EL (cell line): ENCODE measurements at places on chromosomes 5 and 9.

- no peak for DNase-seq
Measured at GRCh38 chr5:32475334-32476097, 31.0 kb upstream of the ZFR start.

DNA sequence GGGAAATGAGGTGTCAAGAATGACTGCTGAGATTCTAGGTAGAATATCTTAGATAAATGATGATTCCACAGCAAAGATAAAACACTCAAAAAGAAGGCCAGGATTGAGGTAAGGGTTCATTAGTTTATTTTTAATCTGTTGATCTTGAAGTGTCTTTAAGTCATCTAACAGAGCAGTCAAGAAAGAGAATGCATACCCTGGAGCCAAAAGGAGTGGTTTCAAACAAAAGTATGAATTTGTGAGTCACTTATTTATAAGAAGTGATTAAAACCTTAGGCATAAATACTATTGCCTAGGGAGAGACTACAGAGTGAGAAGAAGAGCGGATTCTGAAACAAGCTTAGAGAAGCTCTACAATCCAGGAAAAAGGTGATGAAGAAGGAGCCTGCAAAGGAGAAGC, 541.0 kb downstream of the DTWD2 start:
- peak; percentile 12 for DNase-seq

DNA sequence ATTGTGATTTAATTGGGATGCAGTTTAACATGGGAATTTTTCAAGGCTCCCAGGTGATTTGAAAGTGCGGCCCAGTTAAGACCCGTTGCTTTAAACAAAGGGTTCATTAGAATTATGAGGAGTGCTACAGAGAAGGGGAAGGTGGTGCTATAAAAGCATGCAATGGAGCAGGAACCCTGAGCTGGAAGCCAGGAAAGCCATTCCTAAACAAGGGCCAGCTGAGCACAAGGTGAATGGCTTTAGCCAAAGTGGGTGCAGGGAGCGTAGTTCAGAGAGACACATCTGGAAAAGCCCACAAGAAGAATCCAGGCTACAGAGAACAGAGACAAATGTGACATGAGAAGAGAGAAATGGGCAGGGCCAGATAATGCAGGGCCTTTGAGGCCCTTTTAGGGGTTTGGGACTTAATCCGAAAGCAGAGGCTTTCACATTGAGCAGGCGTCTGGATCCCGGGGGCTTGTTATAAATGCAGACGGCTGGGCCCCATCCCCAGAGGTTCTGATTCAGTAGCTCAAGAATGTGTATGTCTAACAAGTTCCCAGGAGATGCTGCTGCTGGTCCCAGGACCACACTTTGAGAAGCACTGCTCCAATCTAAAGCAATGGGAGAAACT, 138.1 kb upstream of the WWC1 start:
- DNase-seq, result no peak

- DNase-seq, result no peak
Measured at GRCh38 chr5:113000466-113000865, 23.9 kb downstream of the DCP2 start.

GRCh38 chr5:53206562-53206961, 97.0 kb upstream of the MOCS2 start:
- no peak for DNase-seq

GRCh38 chr5:6745706-6746222, 32.5 kb downstream of the TENT4A start:
- peak; percentile 55 for DNase-seq

DNA sequence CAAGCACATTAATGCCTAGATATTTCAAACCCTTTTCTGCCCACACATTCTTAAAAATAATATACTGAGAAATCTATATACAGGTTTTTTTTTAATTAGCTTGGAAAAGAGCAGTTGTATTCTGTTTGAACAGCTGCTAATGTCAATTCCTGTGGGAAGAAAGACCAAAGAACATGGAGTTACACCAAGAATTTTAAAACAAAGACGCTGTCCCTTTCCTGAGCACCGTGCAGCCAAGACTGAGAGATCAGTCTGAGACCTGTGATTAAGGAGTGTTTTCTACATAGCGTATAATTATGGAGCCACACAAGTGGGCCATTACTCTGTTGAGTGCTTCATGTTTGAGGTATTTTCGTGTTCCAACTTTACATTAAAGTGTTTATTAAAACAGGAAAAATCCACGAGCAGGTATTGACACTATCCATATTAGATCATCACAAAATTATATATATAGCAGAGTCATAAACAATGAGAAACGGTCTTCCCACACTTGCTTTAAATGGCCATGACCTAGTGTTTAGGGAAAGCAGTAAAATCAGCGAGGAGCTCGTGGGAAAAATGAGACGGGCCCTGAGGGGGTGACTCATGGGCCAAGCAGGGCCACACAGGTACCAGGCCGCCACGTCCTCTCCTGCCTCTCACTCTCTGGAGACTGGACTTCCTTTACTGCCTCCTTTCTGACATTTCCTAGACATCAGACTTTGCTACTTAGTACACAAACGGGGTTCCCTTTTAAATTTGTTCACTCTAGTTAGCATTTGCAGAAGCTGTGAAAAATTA, 153.1 kb upstream of the OTULINL start:
- DNase-seq, result peak; percentile 63

DNA sequence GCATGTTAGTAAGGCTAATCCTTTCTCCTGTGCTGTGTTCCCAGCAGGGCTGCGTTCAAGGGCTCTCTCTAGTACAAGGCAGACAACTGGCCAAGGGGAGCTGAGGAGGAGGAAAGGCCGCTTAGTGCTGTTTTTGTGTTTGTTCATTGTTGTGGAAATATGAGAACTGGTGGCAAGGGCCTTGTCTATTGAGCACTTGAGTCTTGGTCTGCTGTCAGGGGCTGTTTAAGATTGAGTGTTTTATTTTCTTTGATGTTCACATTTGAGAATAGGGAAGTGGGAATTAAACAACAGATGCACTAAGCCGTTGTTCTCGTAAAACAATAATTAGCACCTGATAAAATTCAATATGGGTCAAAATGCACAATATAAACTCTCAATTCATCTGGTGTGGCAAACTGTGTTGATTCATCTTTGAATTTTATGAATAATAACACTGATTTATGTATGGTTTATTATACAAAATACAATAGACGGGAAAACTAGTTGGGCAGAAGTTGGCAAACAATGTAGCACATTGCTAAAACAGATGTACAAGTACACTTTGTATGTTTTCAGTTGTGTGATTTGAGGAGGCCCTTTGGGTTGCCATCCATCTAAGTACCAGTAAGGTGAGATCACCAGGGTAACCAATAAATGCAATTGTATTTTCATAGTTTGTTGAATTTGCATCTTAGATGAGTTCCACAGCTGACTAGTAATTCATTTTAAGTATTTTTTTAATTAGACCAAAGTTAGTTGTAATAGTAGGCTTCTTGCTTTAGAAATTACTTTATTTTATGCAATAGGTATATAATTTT, 97.6 kb upstream of the GRHPR start:
- no peak for DNase-seq

- DNase-seq, result no peak
Measured at GRCh38 chr9:130608554-130609134, 29.3 kb downstream of the FUBP3 start.

- DNase-seq, result no peak
Measured at GRCh38 chr9:70079417-70080037, 35.9 kb downstream of the MAMDC2 start.

DNA sequence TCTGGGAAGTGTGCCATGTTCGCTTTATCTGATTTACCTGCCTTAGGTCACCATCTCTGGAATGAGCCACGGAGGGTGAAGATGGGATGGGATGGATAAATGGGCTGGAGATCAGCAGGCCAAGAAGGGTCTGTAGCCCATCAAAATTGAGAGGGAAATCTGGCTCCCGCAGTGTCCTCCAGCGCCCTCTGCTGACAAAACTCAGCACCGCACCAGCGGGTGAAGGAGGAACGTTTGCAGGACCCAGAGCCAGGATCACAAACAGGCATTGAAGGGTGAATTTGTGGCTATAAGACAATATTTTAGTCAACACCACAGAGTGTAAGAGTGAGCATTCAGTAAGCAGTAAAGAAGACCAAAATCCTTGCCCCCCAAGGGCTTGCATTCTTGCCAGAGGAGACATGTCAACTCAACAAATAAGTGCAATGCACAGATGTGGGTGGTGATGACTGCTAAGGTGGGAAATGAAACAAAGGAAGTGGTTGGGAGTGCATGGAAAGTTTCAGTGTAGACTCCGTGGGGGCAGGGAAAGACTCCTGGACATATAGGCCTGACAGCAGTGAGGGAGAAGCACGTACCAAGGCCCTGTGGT, 124.4 kb downstream of the TENT4A start:
- peak; percentile 10 for DNase-seq

- DNase-seq, result no peak
Measured at GRCh38 chr5:178464431-178465048, 125.7 kb downstream of the COL23A1 start.

DNA sequence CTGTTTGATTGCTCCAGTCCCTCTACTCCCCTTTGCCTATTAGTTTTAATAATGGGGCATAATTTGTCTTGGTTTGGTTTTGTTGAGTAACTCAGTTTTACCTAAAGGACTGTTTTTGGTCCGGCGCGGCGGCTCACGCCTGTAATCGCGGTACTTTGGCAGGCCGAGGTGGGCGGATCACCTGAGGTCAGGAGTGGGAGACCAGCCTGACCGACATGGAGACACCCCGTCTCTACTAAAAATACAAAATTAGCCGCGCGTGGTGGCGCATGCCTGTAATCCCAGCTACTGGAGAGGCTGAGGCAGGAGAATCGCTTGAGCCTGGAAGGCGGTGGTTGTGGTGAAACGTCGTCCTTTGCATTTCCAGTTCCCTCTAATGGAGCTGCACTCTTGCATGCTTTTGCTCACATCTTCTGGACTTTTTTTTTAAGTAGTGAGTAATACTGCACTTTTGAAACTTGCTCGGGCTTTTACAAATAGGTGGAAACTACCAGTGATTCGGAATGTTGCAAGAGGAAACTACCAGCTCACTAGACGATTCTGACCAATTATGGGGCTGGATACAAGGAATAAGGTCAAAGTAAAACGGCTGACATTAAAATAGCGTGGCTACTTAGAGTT, 721 bp upstream of the MAML1 start:
- peak; percentile 76 for DNase-seq

DNA sequence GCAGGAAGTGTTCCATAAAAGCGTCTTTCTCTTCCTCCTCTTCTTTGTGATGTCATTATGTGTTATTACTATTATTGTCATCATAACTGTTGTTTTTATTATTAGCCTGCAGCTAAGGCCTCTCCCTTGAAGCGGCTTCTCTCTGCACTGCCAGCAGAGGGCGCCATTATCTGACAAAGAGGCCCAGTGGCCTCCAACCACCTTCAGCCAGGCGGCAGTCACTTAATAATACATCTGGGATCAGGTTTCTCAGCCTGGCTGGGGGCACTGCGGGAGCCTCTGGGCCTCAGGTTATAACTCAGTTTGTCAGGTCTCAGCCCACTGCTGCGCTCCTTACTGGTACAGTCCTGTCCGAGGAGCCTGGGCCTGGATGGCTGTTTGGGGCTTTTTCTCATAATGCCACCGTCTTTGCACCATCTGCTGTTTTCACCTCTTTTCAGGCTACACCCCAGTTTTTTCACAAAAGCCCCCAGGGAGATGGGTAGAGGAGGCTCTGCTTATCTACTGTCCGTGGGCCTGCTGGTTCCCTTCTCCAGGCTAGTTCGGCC, 281.9 kb downstream of the NSG2 start:
- DNase-seq, result peak; percentile 74

GRCh38 chr5:139914218-139914807, 118.7 kb downstream of the PSD2 start:
- no peak for DNase-seq

DNA sequence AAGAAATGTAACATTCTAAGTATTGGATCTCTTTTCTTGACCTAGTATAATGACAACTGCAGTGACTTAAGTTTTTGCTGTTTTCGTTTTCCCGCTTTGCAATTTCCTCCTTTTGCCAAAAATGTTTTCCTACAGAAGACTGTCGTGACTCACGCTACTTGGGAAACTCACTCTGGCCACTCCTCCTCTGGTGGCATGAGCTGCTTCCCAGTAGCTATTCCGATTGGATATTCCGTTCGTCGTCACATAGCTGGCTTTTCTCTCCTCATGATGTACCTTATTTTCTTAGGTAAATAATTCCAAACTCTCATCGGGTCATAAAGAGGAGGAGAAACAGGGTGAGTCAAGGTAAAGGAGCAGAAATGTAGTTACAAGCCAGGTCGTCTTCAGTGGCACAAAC, 64.9 kb downstream of the GOLPH3 start:
- DNase-seq, result no peak

DNA sequence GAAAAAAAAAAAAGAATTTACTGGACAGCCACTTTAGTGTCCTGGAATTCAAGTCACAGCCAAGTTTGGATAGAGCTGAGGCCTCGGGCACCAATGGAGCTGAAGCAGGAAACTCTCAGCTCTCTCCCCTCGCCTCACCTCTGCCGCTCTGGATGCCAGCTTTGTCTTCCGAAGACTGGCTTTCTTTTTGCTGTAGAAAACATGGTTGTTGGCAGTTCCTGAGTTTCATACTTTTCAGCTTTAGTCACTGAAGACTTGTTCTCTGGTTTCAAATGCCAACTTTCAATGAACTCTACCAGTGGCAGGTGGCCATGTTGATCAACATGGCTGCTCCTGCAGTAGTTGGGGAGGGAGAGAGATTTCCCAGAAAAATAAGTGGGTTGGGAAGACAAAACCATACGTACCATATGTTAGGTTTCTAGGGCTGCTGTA, 142.2 kb downstream of the SNX18 start:
- DNase-seq, result no peak

DNA sequence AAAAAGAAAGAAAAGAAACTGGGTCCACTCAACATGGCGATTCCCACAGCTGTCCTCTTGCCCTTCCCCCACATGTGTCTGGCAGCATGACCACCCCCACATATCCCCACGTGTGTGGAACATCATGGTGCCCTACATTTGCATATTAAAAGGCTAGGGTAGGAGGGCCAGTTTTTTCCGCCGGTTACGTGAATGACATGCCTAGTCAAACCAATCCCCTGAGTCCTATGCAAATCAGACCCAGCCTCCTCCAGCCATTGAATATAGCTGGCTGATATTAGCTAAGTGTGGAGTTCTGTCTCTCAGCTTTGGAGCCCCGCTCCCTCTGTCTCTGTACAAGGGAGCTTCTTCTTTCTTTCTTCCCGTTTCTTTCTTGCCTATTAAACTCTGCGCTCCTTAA, 33.0 kb upstream of the CCDC112 start:
- DNase-seq, result no peak

- no peak for DNase-seq
Measured at GRCh38 chr5:77768978-77769377, 7.2 kb downstream of the TBCA start.

- peak; percentile 65 for DNase-seq
Measured at GRCh38 chr5:96434201-96434645, 1.2 kb upstream of the PCSK1 start.

DNA sequence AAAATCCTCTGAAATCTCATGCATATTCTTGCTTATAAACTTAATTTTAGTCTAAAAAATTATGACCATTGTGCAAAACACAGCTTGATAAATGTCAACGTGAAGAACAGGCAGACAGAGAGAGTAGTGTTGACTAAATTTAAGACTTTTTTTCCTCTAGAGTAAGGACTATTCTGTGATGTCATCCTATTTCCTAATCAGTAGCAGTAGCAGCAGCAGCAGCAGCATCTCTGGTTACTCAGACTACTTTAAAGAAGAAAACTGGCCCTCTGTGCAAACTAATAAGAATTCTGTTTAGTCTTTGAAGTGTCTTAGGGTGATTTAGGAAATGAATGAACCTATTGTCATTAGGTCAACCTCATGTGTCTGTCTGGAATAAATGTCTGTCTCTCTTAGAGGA, 403.0 kb downstream of the HINT1 start:
- no peak for DNase-seq
